ENCODE measurements at places on chromosomes 6 and 20.

- DNase-seq, result no peak
Observed at GRCh38 chr6:47109281-47109680, 67.1 kb upstream of the ADGRF1 start.

DNA sequence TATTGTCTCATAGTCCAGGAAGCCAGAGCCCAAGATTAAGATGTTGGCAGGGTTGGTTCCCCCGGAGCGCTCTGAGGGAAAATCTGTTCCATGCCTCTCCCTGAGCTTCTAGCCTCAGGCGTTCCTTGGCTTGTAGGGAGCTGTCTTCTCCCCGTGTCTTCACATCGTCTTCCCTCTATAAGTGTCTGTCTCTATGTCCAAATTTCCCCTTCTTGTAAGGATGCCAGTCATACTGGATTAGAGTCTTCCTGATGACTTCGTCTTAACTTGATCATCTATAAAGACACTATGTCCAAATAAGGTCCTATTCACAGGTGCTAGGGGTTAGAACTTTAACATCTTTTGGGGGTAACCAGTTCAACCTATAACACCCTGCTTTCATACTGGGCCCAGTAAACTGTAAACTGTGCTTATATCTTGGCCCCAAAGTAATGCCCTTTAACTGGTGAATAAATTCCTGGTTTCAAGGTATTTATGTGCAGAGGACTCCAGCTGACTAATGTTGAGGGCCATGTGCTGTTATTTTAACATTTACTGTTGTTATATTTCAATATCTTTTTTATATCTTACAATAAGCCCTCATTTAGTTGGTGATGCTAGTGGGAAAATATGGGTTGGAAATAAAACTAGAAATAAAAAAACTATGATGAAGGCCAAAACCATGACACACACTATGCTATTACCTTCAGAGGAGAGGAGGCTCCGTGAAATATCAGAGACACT lies 101.7 kb upstream of the IYD start:
- no peak for DNase-seq

DNA sequence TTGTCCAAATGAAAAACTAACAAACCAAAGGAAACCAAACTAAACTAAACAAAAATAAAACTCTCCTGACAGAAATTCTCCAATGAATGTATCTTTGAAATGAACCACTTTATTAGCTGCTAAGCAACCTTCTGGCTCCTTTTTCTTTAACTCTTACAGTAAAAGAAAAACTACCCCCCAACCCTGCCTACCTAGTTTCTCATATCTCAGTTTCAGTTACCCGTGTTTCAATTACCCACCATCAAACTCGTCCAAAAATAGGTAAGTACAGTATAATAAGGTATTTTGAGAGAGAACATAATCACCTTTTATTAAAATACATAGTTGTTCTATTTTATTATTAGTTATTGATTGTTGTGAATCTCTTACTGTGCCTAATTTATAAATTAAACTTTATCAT lies 177.4 kb upstream of the THEMIS start:
- no peak for DNase-seq

DNA sequence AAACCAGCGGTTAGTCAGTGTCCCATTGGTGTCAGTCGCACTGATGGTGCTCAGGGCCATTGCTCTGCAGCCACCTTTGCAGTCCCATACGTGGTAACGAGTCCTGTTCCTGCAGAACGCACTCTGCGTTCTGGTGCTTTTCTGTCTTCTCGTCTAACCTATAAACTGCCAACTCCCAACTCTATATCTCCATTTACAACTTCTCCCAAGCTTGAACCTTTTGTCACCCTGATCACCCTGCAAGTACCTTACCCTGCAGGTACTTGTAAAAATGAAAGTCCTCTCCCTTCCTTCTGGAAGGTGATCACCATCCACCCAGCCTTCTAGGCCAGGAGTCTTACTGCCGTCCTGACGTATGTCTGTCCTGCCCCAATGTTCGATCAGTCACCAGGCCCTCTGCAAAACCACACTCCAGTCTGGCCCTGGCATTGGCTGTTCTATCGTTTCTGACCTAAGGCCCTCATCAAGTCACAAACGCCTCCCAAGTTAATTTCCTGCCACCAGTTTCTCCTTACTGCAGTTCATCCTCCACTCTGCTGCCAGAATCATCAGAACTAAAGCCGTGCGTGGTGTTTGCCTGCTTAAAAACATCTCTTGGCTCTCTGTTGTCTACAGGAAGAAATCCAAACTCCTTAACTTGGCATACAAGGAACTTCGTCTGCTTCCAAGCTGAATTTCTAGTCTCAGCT lies 7.9 kb downstream of the RREB1 start:
- DNase-seq, result no peak

GRCh38 chr20:63822276-63822696 lies 8.8 kb downstream of the ZBTB46 start:
- no peak for DNase-seq

DNA sequence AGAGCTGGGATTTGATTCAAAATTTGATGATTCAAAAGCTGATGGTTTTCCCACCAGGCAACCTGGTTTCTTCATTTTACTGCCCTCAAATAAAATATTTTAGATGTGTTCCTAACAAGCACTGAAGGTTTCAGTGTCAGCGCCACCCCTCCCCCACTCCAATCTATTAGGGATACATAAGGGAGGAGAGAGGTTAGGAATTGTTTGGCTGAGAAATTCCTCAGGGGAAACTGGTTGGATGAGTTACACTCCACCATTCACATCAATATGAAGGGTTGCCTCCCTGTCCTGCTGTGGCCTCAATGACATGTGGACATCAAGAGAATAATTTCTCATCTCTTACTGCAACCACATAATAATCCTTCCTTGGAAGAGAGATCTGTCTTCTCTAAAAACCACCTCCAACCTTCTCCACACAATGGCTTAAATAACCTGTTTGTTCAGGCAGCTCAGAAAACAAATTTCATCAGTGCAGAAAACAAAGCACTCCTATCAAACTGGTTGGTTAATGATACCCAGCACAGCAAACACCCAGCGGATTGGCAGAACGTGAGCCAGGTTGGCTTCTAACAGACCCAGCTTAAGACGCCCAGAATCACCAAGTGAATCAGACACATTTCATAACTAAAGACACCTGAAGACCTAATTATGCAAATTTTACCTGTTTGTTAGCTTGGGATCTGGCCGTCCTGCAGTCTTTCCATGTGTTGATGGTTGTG lies 136.0 kb upstream of the SGK1 start:
- no peak for DNase-seq

- DNase-seq, result no peak
Observed at GRCh38 chr20:44153636-44154043, 33.3 kb downstream of the JPH2 start.

GRCh38 chr6:69284176-69284730 lies 512.6 kb downstream of the LMBRD1 start:
- no peak for DNase-seq

- DNase-seq, result no peak
Observed at GRCh38 chr6:136987526-136987925, 57.2 kb downstream of the IL20RA start.

GRCh38 chr6:133945158-133945557 lies 7.9 kb upstream of the TBPL1 start:
- DNase-seq, result no peak

DNA sequence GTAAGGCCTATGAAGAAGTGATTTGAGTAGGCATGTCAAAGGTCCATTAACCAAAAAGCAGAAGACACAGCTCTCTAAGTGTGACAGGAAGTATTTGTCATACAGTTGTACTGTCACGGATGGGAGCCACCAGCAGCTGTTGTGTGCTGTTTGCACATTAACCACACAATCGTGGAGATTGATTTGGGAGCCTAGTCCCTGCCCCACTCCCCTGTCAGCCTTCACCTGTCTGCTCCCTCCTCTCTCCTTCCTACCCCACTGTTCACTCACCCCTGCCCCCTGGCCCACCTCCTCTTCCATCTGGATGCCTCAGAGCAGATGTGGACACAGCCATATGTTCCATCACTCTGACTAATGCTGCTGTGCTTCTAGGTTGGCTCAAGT lies 124.7 kb upstream of the SPACA1 start:
- DNase-seq, result no peak

- DNase-seq, result no peak
Observed at GRCh38 chr6:56475736-56476457, 166.8 kb downstream of the DST start.

- no peak for DNase-seq
Observed at GRCh38 chr6:54800050-54800600, 46.4 kb upstream of the FAM83B start.

DNA sequence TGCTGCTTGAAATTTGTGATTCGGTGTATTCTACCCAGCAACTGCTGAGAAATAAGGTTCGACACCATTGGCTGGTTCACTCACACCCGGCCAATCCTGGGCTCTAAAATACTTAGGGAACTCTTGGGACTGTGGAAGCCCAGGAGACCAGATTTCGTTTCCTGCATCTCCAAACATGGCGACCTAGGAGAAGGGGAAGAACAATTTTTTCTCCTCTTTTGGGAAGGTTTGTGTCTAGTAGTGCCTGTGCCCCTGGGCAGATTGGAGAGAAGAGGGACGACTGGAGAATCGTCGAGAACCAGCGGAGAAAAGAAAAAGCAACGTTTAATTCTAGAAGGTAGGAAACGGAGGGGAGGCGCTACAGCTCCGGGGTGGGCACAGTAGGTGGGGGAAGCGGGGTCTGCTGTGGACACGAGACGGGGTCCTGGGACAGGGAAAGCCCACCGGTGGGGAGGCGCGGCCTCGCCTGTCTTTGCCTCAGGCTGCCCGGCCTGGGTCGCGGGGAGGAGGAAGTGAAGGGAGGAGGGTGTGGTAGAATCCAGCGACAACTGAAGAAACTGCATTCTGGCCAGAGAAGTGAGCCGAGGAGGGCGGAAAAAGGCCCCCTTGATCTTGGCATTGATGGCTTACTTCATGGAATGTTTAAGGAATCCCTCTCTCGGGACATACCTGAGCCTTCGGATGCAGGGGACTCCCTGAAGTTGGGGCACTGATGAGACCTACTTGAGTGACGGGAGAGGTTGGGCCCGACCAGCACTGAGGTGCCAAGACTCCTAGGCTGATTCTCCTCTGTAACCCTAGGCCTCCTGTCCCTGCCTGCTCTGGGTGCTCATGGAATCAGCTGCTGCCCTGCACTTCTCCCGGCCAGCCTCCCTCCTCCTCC lies at the start of gene BTN2A1:
TSS of gene BTN2A1 (plus strand) at position 150 of the 883 bp plus-strand sequence. CDS start at position 832, 682 bp downstream.
- DNase-seq, result peak; percentile 56

DNA sequence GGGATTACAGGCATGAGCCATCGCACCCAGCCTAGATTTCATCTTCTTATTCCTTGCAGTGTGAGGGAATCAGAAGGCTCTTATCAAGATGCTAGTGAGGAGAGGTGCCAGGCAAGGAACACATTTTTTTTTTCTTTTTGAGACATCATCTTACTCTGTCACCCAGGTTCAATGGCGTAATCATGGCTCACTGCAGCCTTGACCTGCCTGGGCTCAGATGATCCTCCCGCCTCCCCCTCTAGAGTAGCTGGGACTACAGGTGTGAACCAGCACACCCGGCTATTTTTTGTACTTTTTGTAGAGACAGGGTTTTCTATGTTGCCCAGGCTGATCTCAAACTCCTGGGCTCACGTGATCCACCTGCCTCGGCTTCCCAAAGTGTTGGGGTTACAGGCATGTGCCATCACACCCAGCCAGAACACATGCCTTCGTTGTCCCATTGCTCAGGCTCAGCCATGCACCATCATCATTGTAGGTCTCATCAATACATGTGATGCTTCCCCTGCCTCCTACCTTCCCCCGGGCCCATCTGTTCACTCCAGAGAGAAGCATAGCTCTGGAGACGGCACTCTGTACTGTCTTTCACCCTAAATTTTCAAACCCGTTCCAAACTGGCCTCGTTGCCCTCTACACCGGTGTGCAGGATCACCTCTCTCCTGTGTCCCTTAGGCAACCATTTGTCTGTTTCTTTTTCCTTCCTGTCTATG lies 10.1 kb downstream of the FLOT1 start:
- no peak for DNase-seq

- DNase-seq, result no peak
Observed at GRCh38 chr6:118495485-118496280, 52.4 kb upstream of the PLN start.

GRCh38 chr20:18614244-18614643 lies 26.4 kb downstream of the DTD1 start:
- DNase-seq, result no peak

- DNase-seq, result no peak
Observed at GRCh38 chr20:34243377-34243776, 2.2 kb downstream of the ASIP start.

- DNase-seq, result no peak
Observed at GRCh38 chr6:3742076-3742425, 9.5 kb downstream of the PXDC1 start.

Measured in activated T-cell treated with anti-CD3 and anti-CD28 coated beads for 48 hours (primary cell).